ENCODE measurements at places on chromosomes 2 and 18.

- H3K4me3 ChIP-seq = no peak overlapping the region
- H3K36me3 ChIP-seq = no peaks in the 10 kb centered on the region
- no peak for DNase-seq
- H3K27me3 ChIP-seq = peaks cover 14% of the 10 kb centered on the region
- H3K27ac ChIP-seq = no peak overlapping the region
Observed at GRCh38 chr2:119012345-119013301, 70.6 kb downstream of the MARCO start.

- no peak overlapping the region for H3K27ac ChIP-seq
- no peaks in the 10 kb centered on the region for H3K36me3 ChIP-seq
- no peak overlapping the region for H3K4me3 ChIP-seq
Observed at GRCh38 chr2:159148901-159149300, 137.6 kb downstream of the WDSUB1 start.

GRCh38 chr18:51330148-51330547 is 132.7 kb upstream of the MEX3C start:
- H3K36me3 ChIP-seq = no peaks in the 10 kb centered on the region
- no peaks in the 10 kb centered on the region for H3K27me3 ChIP-seq
- H3K4me3 ChIP-seq = no peak overlapping the region
- no peaks in the 10 kb centered on the region for H3K4me1 ChIP-seq
- DNase-seq = no peak
- no peak overlapping the region for H3K27ac ChIP-seq

DNA sequence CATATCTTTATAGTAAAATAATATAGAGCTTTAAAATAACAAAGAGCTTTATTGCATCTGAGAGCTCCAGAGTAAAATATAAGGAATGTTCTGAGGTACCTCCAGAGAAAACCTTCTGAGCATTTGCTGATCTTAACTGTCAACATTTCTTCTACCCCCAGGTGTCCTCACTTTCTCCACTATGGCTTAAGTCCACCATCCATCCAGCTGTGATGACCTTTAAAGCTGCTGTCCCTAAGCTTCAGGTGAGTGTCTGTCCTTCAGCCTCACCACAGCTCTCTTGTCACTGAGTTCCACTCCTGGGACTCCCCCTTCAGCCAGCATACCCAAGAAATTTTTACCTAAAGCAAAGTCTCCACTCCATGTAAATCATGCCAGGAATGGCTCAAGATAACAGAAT is 137.9 kb downstream of the MYO5B start:
- H3K36me3 ChIP-seq = no peaks in the 10 kb centered on the region
- no peaks in the 10 kb centered on the region for H3K27me3 ChIP-seq
- H3K27ac ChIP-seq = no peak overlapping the region
- no peak overlapping the region for H3K4me3 ChIP-seq
- H3K4me1 ChIP-seq = no peaks in the 10 kb centered on the region
- DNase-seq = no peak

DNA sequence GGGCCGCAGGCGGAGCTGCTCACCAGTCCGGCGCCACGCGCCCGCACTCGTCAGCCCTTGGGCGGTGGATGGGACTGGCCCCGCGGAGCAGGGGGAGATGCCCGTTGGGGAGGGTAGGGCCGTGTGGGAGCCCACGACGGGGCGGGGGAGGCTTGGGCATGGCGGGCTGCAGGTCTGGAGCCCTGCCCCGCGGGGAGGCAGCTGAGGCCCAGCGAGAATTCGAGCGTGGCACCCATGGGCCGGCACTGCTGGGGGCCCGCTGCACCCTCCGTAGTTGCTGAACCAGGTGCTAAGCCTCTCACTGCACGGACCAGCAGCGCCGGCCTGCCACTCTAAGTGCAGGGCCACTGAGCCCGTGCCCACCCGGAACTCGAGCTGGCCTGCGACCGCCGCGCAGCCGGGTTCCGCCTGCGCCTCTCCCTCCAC is 182.4 kb upstream of the ERBB4 start:
- H3K4me3 ChIP-seq = no peak overlapping the region
- no peak for DNase-seq
- H3K36me3 ChIP-seq = no peaks in the 10 kb centered on the region
- H3K4me1 ChIP-seq = no peaks in the 10 kb centered on the region
- no peaks in the 10 kb centered on the region for H3K27me3 ChIP-seq

DNA sequence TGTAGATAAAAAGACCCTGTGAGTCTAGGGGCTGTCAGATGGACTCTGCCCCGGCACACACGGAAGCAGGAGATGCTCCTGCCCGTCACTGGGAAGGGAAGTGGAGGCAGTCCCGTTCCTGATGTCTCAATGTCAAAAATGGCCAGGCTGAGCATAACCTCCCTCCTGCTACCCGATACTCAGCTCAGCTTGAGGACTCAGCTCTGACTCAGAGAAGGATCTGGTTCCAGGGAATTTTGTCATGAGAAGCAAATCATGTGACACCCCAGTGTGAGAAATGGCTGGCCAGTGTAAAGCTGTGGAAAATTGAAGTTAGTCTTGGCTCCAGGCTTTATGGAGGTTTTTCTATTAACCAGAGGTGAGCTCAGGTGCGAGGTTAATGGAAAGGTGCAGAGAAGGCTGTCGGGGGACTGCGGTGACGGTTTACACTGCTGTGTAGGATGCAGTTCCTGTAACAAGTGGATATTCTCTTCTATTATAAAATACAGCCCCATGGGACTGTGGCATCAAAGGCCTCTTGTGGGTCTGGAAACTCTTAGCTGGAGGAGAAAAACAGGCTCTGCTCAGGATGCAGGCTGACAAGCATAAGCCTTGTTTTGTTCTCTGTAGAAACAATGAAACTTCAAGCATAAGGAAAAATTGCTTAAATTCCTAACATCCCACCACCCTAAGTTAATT is 24.7 kb upstream of the AGAP1 start:
- DNase-seq = peak; percentile 71
- H3K36me3 ChIP-seq = no peaks in the 10 kb centered on the region
- H3K4me3 ChIP-seq = no peak overlapping the region
- H3K27ac ChIP-seq = no peak overlapping the region

GRCh38 chr2:3195641-3196476 is 181.8 kb downstream of the EIPR1 start:
- no peak for DNase-seq
- H3K36me3 ChIP-seq = no peaks in the 10 kb centered on the region
- H3K27me3 ChIP-seq = no peaks in the 10 kb centered on the region
- no peak overlapping the region for H3K4me3 ChIP-seq

DNA sequence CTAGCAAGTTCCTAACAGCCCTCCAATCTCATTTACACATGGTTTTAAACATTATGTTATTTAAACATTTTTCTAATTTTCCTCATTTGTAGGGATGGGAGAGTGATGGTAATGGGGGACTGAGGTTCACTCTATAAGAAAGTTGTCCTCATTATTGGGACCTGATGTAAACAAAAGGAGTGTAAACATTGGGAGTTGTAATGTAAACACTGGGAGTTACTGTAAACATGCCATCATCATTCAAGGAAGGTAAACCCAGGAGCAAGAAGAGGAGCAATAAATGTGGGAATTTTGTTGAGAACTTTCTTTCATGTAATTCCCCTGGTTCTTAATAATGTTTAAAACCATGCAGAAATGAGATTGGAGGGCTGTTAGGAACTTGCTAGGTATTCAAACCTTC is 17.8 kb downstream of the RFTN2 start:
- no peaks in the 10 kb centered on the region for H3K36me3 ChIP-seq
- no peak for DNase-seq
- H3K27me3 ChIP-seq = no peaks in the 10 kb centered on the region
- no peak overlapping the region for H3K27ac ChIP-seq
- no peak overlapping the region for H3K4me3 ChIP-seq

GRCh38 chr2:74767618-74768017 is 66.3 kb upstream of the HK2 start:
- no peaks in the 10 kb centered on the region for H3K4me1 ChIP-seq
- no peaks in the 10 kb centered on the region for H3K36me3 ChIP-seq
- no peak overlapping the region for H3K27ac ChIP-seq
- no peaks in the 10 kb centered on the region for H3K27me3 ChIP-seq
- DNase-seq = no peak

DNA sequence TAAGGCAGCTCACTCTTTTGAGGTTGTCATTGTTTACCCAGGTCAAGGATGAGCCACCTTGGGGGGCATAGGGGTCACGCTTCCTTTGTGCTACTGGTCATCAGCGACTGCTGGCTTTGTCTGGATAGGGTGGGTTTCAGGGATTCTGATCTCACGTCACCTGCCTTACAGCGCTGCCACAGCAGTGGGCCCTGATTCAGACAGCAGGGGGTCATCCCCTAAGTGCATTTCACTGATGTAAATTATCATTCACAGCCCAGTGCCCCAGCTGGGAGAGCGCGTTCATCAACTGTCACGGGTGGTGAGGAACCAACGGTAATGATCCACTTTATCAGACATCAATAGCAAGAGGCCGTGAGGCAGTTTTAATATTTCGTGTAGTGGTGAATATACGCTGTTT is 291.2 kb downstream of the NEDD4L start:
- no peak overlapping the region for H3K27ac ChIP-seq
- no peak for DNase-seq
- no peaks in the 10 kb centered on the region for H3K27me3 ChIP-seq
- H3K36me3 ChIP-seq = peaks cover 7% of the 10 kb centered on the region
- peaks cover 15% of the 10 kb centered on the region for H3K4me1 ChIP-seq

DNA sequence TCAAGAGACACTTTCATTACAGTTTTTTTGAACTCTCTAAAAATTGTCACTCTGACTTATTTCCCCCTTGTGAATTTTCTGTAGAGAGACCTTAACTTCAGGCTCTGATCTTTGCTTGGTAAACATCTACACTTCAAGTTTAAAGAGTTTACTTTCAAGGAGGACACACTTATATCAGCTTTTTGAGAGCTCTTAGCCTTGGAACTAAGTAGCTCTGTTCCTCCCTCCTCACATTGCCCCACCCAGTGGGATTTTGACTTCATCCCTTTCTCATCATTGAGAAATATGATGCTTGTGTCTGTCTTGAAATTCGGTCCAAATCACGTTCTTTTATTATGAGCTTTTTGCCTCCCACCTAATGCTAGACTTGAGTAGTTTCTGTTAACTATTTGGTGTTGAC is 433.4 kb upstream of the MEIS1 start:
- H3K36me3 ChIP-seq = no peaks in the 10 kb centered on the region
- no peaks in the 10 kb centered on the region for H3K27me3 ChIP-seq
- DNase-seq = no peak
- H3K27ac ChIP-seq = no peak overlapping the region

DNA sequence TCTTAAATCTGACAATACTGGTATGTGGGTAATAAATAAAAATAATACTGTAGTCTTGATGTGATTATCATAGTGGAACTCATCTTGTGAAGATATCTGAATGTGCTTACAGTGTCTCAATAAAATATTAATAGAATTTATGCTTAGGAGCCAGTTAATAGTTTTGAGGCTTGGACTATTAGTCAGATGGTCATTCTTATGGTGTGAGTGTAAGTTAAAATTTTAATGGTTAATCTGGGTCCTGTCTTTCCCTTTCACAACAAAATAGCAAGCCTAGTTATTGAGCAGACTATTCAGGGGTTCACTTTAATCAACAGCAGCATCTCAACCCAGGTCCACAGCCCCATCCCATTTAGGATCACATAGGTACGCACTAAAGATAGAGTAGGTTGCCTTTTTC is 138.9 kb downstream of the HAUS1 start:
- no peaks in the 10 kb centered on the region for H3K4me1 ChIP-seq
- H3K27ac ChIP-seq = no peak overlapping the region
- H3K36me3 ChIP-seq = no peaks in the 10 kb centered on the region
- no peak for DNase-seq
- no peaks in the 10 kb centered on the region for H3K27me3 ChIP-seq
- H3K4me3 ChIP-seq = no peak overlapping the region

DNA sequence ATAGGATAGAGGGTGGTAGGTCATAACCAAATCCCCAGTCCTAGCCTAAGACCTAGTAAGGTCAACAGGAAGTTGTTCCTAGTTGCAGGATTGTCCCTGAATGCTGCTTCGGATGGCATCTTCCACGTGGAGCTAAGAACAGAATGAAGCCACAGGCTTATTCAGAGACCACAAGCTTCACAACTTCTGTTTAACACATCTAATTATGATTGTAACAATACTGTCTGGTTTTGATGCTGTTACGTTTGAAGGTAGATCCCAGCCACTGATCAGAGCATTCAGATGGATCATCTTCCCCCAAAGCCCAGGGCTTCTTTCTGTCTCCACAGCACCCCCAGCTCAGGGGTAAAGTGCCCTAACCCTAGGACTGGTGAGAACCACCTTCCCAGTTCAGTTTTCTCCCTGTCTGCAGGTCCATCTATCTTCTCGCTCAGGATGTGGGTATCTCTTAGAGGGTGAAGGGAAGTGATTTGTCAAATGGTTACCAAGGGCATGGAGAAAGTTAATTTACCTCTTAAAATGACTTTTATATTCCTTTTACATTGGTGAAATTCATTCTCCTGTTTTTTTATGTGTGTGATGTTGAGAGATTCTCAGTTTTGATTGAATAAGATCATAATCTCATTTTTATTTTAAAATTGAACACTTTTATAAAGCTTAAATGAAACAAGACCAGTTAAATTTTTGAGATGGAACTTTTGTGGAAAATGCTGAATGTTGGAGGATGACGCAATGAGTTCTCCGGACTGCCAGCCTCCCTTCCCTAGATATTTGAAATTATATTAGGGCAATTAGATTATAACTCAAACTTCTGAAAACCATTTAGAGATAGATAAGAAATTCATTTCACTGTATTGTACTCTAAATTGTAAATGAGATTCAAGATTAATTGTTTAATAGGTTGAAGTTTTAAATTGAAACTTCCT is 66.5 kb downstream of the RHBDD1 start:
- H3K4me1 ChIP-seq = no peaks in the 10 kb centered on the region
- no peak overlapping the region for H3K27ac ChIP-seq
- no peaks in the 10 kb centered on the region for H3K36me3 ChIP-seq
- H3K4me3 ChIP-seq = no peak overlapping the region
- no peak for DNase-seq

- no peaks in the 10 kb centered on the region for H3K36me3 ChIP-seq
- H3K4me3 ChIP-seq = no peak overlapping the region
- DNase-seq = no peak
- H3K27ac ChIP-seq = no peak overlapping the region
- H3K27me3 ChIP-seq = no peaks in the 10 kb centered on the region
Observed at GRCh38 chr18:32461709-32462272, 8.9 kb downstream of the GAREM1 start.

GRCh38 chr2:26058390-26058789 is 24.5 kb downstream of the RAB10 start:
- no peak overlapping the region for H3K4me3 ChIP-seq
- DNase-seq = no peak
- H3K27me3 ChIP-seq = no peaks in the 10 kb centered on the region
- H3K36me3 ChIP-seq = no peaks in the 10 kb centered on the region
- peaks cover 23% of the 10 kb centered on the region for H3K4me1 ChIP-seq

Measured in adrenal gland (tissue), 19 donors.